ENCODE measurements at places on chromosomes 1 and 21.
A peak's percentile ranks its signal among the peaks of the same experiment; 100 is the strongest.

DNA sequence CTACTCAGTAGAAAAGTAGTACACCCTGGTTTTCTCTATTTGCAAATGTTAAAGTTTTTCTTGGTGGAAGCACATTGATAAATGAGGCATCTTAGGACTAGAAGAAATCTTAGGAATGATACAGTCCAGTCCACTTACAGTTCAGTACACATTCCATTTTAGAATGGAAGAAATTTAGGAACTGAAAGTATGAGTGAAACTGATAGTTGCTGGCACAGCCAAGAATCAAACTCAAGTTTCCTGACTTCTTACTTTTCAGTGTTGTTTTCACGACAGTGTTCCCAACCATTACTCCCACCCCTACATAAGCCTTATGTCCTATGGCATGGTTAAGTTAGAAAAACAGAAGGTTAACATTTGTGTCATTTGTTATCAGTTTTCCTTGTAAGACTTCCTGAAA lies 258.5 kb downstream of the BACH1 start:
- no peak for DNase-seq
- H3K36me3 ChIP-seq = no peaks in the 10 kb centered on the region
- H3K27me3 ChIP-seq = no peaks in the 10 kb centered on the region
- no peak overlapping the region for H3K27ac ChIP-seq
- no peak overlapping the region for H3K4me3 ChIP-seq

GRCh38 chr1:6101826-6102531 lies 56.3 kb downstream of the KCNAB2 start:
- H3K36me3 ChIP-seq = peaks cover 21% of the 10 kb centered on the region
- H3K4me1 ChIP-seq = no peaks in the 10 kb centered on the region
- H3K4me3 ChIP-seq = no peak overlapping the region
- DNase-seq = no peak

DNA sequence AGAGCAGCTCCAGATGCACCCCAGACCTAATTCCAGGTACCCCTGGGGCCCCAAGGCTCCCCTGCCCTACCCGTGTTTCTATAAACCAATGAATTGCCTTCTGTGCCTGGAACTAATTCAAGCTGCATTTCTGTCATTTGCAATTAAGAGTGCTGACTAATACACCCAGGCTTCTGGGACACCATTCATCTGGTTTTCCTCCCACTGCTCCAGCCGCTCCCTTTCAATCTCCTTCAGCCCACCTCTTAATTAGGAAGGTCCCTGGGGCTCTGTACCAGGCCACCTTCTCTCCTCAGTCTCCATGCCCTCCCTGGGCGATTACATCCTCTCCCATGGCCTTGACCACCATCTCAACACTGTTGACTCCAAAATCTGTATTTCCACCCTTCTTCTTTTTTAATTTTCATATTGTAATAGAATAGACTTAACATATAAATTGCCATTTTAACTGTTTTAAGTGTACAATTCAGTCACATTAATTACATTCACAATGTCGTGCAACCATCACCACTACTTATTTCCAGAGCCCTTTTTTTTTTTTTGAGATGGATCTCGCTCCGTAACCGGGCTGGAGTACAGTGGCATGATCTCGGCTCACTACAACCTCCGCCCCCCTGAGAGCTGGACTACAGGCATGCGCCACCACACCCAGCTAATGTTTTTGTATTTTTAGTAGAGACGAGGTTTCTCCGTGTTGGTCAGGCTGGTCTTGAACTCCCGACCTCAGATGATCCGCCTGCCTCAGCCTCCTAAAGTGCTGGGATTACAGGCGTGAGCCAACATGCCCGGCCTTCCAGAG lies 9.2 kb upstream of the GJB3 start:
- H3K36me3 ChIP-seq = no peaks in the 10 kb centered on the region
- no peak for DNase-seq
- H3K4me1 ChIP-seq = no peaks in the 10 kb centered on the region

DNA sequence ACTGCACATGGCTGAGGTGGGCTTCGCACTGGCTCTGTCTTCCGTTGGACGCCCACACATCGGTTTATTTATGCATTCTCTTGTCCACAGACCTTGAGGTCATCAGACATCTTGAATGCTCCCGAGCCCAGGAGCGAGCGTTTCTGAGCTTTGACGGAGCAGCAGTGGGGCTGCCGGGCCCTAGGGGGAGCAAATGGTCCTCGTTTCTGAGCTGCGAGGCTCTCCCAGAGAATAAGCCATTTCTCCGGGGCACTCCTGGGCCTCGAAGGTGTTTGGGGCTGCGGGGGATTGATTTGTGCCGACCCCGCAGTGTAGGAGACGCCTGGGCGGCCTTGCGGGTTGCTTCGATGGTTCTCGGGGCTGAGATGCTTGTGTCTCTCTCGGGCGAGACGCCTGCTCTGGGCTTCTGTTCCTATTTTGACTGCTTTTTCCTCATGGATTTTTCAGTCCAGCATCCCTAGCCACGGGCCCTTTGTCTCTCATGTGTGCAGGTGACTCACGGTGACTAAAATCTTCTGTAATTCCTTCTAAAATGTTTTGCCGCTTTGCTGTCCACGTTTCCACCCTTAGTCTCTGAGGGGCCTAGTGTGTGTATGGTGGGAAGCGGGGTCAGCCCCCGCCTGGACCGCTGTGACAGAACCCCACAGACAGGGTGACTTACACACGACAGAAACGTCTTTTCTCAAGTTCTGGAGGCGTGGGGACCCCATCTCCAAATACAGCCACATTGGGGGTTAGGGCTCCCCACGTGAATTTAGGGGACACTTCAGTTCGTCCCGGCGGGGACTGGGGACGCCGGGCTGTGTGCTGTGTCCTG lies 62.1 kb downstream of the FAAP20 start:
- H3K27me3 ChIP-seq = no peaks in the 10 kb centered on the region
- peaks cover 8% of the 10 kb centered on the region for H3K4me1 ChIP-seq
- no peak for DNase-seq
- H3K4me3 ChIP-seq = peak overlapping the region; percentile 72
- H3K36me3 ChIP-seq = no peaks in the 10 kb centered on the region
- H3K27ac ChIP-seq = no peak overlapping the region

DNA sequence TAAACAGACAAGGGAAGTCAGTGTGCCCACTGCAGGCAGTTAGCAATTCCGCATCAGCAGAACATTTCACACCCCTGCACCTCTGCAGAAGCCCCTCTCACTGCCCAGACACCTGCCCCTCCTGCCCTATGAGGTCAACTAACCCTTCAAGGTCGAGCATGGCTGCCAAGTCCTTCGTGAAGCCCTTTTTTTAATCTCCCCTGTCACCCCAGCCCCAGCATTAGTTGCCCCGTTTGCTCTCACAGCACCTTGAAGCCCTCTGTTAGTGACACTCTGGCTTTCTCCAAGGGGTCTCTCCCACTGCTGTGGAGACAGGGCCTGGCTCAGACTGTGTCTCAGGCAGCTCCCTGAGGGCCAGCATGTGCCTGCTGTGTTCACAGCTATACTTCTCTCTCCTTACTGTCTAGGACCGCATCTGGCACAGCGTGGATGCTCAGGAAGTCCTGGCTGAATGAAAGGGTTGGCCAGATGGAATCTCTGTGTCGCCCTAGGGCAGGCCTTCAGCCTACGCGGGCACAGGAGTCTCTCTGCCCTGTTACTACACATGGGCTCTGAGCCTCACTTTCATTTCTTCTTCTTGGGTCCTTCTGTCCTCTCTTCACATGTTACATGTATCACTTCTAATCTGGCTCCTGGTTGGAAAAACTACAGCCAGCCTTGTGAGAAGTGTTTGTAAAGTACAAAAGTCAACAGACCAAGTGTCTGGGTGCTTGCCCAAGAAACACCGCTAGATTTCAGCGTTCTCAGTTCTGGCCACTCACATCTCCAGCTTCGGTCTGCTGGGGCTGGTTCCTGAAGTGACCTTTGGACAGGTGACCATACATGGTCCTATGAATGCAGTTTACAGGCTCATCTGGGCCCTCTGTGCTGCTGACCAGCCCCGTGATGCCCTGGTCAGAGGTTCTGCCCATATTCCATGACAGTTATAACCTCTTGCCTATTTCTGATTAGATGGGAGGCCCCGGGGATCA lies 19.7 kb downstream of the SLC2A1 start:
- peak overlapping the region; percentile 94 for H3K27ac ChIP-seq
- peaks cover 99% of the 10 kb centered on the region for H3K4me1 ChIP-seq
- H3K27me3 ChIP-seq = no peaks in the 10 kb centered on the region
- peak overlapping the region; percentile 59 for H3K4me3 ChIP-seq
- no peak for DNase-seq

- no peaks in the 10 kb centered on the region for H3K27me3 ChIP-seq
- H3K4me3 ChIP-seq = peak overlapping the region; percentile 100
- peaks cover 73% of the 10 kb centered on the region for H3K36me3 ChIP-seq
Measured at GRCh38 chr1:159921251-159921650, 4.1 kb downstream of the TAGLN2 start.

DNA sequence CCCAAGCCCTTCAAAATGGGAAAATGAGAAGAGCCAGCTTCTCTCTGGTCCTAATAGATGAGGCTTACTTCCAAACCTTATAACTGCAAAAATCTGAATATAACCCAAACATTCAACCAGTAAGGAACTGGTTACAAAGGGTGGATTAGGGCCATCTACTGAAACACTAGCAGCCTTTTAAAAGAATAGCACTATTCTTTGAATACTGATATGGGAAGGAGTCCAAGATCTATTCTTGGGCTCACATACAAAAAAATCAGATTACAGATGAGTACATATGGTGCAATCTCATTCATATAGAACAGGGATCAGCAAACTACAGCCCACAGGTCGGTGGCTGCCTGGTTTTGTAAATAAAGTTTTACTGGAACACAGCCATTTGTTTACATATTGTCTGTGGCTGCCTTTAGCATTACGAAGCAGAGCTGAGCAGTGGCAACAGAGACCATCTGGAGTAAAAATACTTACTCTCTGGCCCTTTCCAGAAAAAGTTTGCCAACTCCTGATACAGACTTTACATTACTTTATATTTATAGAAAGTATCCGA lies 167.7 kb downstream of the ZSCAN20 start:
- H3K4me1 ChIP-seq = no peaks in the 10 kb centered on the region
- DNase-seq = no peak
- peaks cover 7% of the 10 kb centered on the region for H3K27me3 ChIP-seq
- H3K4me3 ChIP-seq = no peak overlapping the region
- H3K27ac ChIP-seq = no peak overlapping the region
- H3K36me3 ChIP-seq = no peaks in the 10 kb centered on the region

- H3K36me3 ChIP-seq = no peaks in the 10 kb centered on the region
- H3K27ac ChIP-seq = no peak overlapping the region
- H3K4me1 ChIP-seq = no peaks in the 10 kb centered on the region
- no peak overlapping the region for H3K4me3 ChIP-seq
- no peaks in the 10 kb centered on the region for H3K27me3 ChIP-seq
- no peak for DNase-seq
Measured at GRCh38 chr1:201631037-201631436, 92.1 kb downstream of the NAV1 start.

DNA sequence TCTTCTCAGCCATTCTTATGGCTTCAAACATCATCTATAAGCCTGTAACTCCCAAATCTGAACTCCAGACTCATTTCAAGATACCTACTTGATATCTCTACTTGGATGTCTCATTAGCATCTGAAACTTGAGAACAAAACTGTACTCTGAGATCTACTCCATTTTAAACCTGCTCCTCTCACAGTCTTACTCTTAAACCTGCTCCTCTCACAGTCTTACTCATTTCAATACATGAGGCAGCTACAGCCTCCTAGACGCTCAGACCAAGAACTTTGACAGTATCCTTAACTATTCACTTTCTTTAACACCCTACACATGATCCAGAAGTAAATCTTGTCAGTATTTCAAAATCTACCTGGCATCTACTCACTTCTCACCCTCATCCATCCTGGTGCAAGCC lies 54.3 kb downstream of the NBPF6 start:
- H3K27ac ChIP-seq = no peak overlapping the region
- H3K4me3 ChIP-seq = no peak overlapping the region
- no peak for DNase-seq
- H3K27me3 ChIP-seq = peaks cover 41% of the 10 kb centered on the region
- no peaks in the 10 kb centered on the region for H3K4me1 ChIP-seq

GRCh38 chr1:3262681-3263286 lies 191.7 kb upstream of the ARHGEF16 start:
- H3K36me3 ChIP-seq = no peaks in the 10 kb centered on the region
- H3K27ac ChIP-seq = no peak overlapping the region
- no peak overlapping the region for H3K4me3 ChIP-seq
- no peak for DNase-seq

- H3K4me3 ChIP-seq = no peak overlapping the region
- peaks cover 57% of the 10 kb centered on the region for H3K27me3 ChIP-seq
- no peak for DNase-seq
- no peak overlapping the region for H3K27ac ChIP-seq
- H3K4me1 ChIP-seq = peaks cover 14% of the 10 kb centered on the region
Measured at GRCh38 chr1:30819244-30819571, 61.6 kb upstream of the LAPTM5 start.

- DNase-seq = no peak
- H3K27me3 ChIP-seq = no peaks in the 10 kb centered on the region
- peaks cover 34% of the 10 kb centered on the region for H3K36me3 ChIP-seq
- peak overlapping the region; percentile 4 for H3K4me3 ChIP-seq
Measured at GRCh38 chr1:167453123-167453522, 65.2 kb downstream of the CD247 start.

- H3K4me3 ChIP-seq = no peak overlapping the region
- H3K27ac ChIP-seq = no peak overlapping the region
- no peak for DNase-seq
- no peaks in the 10 kb centered on the region for H3K4me1 ChIP-seq
- H3K27me3 ChIP-seq = no peaks in the 10 kb centered on the region
Measured at GRCh38 chr21:34900376-34900775, 148.7 kb downstream of the RUNX1 start.

GRCh38 chr1:22323846-22324504 lies 127.7 kb upstream of the ZBTB40 start:
- no peaks in the 10 kb centered on the region for H3K36me3 ChIP-seq
- H3K4me1 ChIP-seq = no peaks in the 10 kb centered on the region
- no peak overlapping the region for H3K4me3 ChIP-seq
- H3K27ac ChIP-seq = no peak overlapping the region
- H3K27me3 ChIP-seq = no peaks in the 10 kb centered on the region

GRCh38 chr1:65821386-65821785 lies 28.7 kb downstream of the PDE4B start:
- no peak overlapping the region for H3K27ac ChIP-seq
- DNase-seq = no peak
- H3K4me1 ChIP-seq = peaks cover 2% of the 10 kb centered on the region
- H3K36me3 ChIP-seq = peaks cover 5% of the 10 kb centered on the region
- H3K4me3 ChIP-seq = no peak overlapping the region
- peaks cover 48% of the 10 kb centered on the region for H3K27me3 ChIP-seq

DNA sequence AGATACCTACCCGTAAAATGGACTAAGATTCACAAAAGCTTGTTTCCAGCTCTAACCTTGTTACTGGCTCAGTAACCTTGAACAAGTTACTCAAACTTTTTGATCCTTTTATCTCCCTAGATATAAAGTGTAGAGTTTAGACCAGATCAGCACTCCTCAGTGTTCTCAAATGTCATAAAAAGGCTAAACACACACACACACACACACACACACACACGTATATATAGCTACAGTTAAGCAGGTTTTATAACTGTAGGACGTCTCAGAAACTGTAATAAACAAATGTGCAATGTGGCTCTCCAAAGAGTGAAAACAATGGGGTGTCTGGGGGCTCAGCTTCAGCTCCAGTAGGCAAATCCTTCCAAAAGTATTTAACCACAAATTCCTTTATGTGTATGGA lies 34.0 kb downstream of the KCNJ15 start:
- no peaks in the 10 kb centered on the region for H3K4me1 ChIP-seq
- no peaks in the 10 kb centered on the region for H3K27me3 ChIP-seq
- H3K27ac ChIP-seq = no peak overlapping the region
- H3K4me3 ChIP-seq = no peak overlapping the region
- DNase-seq = no peak
